Left renal cortex interstitium (tissue), 4 donors: ENCODE measurements at places on chromosomes 3 and 15. TPM values are rescaled to one million over a fixed set of nuclear protein-coding genes. Genes with fewer than 3 reads are reported as not detected.

Gene CMSS1
- polyA plus RNA-seq = 47.3 TPM

Gene P3H2
- polyA plus RNA-seq = 82.6 TPM

Gene GOLGA6B
- polyA plus RNA-seq = not detected

Gene MCF2L2
- polyA plus RNA-seq = 0.61 TPM

Gene NMB
- polyA plus RNA-seq = 4.7 TPM

Gene CLDN16
- polyA plus RNA-seq = 31.3 TPM

Gene MYNN
- 30.0 TPM for polyA plus RNA-seq

Gene CISH
- 36.3 TPM for polyA plus RNA-seq

Gene ZIC4
- not detected for polyA plus RNA-seq

- DNase-seq = no peak
Measured at GRCh38 chr3:127785711-127786265, 36.5 kb downstream of the MGLL start.

DNA sequence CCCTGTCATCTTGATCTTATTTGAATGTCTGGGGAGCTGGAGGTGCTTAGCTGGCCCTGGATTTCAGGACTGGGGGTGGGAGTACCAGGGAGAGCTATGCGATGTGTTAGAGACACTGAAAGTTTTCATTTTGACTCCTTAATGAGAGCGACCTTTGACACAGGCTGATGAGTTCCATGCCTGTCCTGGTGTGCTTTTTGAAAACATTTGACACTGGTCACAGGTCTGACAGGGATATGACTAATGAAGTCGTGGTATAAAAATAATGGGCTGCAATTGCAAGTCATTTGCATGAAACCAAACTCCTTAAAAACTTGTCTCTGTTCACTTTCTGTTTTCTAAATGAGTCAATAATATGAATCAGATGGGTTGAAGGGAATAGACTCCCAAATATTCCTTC is 81.9 kb downstream of the MECOM start:
- no peak for DNase-seq

DNA sequence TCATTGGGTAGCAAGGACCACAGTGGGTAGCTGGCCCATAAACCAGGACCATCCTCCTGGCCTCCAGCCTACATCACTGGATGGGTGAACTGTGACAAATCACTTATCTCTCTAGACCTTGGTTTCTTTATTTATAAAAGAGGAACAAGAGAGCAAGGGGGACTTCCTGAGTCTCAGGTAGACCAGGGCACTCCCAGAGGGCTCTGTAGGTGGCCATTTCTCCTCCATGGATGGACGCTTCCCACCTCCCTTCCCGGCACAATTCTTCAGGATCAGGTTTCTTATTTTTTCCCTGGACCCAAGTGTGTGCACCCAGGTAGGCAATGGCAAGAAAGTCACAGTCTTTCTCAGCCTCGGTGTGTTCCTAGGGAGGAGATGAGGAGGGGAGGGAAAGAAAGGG is 41.4 kb upstream of the SPATA12 start:
- no peak for DNase-seq

GRCh38 chr3:197076415-197076814 is 46.8 kb upstream of the MELTF start:
- DNase-seq = no peak

DNA sequence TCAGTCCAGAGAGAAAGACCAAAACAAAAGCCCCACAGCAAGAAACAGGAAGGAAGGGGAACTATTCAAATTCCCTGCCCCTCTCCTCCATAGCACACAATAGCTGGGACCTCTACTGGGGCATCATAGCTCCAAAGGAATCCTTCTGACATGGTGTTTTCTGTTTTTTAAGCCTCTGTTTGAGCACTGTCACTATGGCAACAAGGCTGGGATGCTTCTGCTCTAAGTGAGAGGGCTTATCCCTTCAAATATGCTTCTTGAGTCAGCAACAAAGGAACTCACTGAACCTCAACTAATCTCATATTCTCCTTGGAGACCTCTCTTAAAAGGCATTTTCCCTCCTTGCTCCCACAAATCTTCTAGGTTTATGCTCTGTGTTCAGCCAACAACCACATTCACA is 40.5 kb downstream of the MYLK start:
- no peak for DNase-seq

DNA sequence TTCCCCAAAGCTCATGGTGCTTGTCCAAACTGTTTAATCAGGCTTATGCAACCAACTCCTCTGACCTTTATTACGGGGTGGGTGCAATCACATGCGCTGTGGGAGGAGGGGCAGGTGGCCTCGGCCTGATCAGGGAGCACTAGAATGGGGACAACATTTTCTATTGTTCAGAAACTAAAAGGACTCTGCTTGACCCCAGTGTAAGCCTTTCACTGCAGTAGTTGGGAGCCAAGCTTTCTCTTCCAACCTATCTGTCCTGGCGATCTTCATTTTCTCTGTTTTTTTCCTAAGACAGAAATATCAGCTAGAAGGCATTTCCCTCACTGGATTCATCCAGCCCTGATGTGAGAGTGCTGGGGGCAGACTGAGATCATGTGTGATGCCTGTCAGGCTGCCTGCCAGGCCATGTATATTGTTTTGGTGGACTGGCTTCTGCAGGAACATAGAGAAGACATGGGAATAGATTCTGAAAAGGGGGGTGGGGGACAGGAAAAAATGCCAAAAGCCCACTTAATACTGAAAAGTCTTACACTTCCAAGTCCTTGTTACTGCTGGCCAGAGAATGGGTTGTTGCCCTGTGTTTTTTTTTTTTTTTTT is 627.0 kb upstream of the TBL1XR1 start:
- DNase-seq = no peak

GRCh38 chr3:27022096-27022761 is 347.0 kb downstream of the NEK10 start:
- no peak for DNase-seq

GRCh38 chr3:17799312-17799711 is 56.9 kb upstream of the TBC1D5 start:
- DNase-seq = no peak

DNA sequence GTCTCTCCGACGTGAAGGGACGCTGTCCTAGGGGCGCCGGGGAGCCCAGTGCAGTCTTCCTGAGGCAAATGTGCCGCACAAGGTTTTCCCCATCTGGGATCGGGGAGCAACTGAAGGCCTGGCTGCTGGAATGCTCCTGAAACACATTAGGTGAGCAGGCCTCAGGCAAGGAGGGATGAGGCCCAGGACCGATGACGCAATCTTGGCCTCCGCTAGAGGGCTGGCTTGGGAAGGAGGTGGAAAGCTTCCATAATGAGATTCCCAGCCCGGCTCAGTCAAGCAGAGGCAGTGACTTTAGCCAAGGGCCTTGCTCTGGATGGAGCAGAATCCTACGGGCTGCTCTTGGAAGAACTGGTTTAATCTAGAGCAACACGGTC is 50.8 kb downstream of the CPN2 start:
- peak; percentile 66 for DNase-seq

DNA sequence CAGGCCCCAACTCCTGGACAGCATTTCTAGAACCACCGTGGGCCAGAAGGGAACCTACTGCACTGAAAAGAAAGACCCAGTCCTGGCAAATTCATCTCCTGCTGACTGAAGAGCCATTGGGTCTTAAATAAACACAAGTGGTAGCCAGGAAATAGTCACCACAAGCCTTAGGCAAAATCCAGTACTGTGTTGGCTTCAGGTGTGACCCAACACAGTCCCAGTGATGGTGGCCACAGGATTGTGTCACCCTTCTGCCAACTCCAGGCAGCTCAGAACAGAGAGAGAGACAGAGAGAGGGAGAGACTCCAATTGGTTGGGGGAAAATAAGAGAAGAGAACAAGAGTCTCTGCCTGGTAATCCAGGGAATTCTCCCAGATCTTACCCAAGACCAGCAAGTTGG is 23.1 kb downstream of the NEDD4 start:
- no peak for DNase-seq

DNA sequence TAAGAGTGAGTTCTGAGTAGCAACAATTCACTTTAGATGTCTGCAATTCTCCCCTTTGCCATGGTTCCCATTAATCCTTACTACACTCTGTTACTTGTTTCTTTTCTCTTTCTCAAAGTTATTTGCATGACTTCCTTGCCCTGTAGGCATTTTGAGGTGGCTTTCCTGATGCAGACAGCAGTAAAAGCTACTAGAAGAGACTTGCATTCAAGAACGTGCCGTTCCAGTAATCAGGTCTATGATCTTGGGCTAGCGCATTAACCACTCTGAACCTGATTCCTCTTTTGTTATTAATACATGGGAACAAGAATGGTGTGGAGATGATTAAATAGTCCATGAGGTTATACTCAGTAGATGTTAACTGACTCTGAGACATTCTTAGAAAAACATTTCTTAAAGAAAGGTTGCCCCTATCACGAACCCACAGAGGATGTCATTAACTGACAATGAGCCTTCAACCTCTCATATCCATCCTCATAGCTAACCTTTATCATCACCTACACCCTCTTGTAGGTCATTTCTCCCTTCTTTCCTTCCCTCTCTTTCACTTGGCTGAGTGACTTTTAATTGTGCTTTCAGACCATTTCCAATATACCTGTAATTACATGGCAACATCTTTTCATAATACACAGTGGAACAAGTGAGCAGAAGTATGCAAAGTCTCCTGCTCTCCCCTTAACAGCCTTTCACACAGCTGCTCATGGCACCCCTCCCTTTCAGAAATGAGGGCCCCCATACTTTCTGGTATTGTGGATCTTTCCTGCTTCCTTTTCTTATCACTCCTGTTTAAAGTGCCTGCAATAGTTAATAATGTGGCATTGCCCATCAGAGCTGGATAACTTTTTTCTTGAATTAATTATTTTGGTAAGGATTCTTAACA is 175.9 kb downstream of the CHST2 start:
- DNase-seq = no peak

- no peak for DNase-seq
Measured at GRCh38 chr15:43067717-43068461, 37.9 kb downstream of the UBR1 start.
